ENCODE measurements at places on chromosomes 6 and 20.
A peak's percentile ranks its signal among the peaks of the same experiment; 100 is the strongest.

DNA sequence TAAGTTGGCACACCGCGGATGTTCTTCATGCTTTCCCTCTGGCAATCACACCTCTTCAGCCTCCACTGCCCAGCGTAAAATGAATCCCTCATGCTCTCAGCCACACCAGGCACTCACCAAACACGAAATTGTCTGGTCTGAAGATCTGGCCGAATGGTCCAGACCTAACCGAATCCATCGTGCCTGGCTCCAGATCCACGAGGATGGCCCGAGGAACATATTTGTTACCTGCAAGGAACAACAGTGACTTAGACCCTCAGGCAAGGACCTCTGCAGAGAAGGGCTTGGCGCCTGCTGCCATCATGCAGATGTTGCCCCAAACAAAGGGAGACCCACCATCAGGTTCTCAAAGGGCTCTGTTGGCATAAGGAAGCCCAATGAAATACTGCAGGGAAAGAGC, 1.4 kb downstream of the TUBB2B start:
- DNase-seq, result no peak

DNA sequence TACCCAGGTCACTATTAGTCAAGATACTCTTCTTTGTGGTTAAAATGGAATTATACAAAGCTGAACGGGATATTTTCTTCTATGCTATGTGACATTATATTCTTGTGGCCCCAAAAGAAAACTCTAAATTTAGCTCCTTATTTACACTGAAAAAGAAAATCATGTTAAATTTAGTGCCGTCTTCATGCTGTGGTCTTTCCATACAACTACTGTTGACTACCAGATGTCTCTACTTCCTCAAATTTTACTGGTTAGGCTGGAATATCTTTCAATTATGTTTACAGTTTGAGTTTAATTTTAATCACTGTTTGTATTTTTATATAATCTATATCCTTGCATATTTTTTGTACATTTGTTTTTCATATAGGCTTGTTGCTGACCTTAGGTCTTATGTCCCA, 95.6 kb upstream of the FOXO3 start:
- DNase-seq, result no peak

- DNase-seq, result no peak
These were observed 57.4 kb downstream of the SLC24A3 start for GRCh38 chr20:19269737-19270340.

GRCh38 chr6:137001977-137002302, 42.8 kb downstream of the IL20RA start:
- DNase-seq, result no peak

DNA sequence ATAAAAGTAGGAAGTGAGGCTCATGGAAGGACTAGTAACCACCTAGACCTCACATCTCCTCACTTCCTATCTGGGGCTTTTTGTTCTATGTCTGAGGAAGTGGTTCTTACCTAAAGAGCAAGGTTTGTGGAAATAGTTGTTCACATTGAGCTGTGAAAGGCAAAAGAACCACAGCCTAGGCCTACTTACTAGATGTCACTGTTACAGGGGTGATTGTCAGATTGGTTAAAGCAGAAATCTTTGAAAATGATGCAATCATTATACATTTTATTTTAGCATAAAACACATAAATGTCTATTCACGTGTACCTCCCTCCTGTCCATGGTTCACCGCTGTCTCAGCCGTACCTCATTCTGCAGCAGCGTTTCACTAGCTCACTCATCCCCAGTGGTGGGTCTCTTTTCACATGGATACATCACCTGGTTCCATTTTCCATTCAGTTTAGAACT, 268.8 kb downstream of the TMEM242 start:
- DNase-seq, result no peak

DNA sequence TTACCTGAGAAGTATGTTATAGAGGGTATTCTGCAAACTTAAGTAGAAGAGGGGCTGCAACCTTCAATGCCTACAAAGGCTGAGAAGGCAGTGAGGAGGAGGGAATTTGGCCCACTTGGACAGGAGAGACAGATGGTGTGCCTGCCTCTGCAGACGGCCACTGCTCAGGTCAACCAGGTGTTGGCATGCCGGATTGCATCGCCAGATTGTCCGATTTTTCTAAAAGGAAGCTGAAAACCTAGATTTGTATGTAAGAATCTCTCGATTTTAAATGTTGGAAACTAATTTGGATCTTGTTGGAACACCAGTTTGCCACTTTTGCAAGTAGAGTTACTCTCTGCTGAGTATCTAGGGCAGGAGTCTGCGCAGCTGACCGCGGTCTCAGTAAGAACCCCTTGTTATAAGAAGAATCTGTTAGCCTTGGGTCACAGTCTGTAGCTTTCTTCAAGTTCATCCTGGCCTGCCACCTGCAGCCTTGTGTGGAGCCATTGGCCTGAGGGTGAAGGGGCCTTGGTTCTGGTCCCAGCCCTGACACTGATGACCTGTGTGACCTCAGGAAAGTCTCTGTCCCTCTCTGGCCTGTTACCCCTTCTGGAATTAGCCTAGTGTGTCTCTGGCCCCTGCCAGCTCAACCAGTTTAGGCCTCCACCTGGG, 54.4 kb downstream of the TGM2 start:
- no peak for DNase-seq

DNA sequence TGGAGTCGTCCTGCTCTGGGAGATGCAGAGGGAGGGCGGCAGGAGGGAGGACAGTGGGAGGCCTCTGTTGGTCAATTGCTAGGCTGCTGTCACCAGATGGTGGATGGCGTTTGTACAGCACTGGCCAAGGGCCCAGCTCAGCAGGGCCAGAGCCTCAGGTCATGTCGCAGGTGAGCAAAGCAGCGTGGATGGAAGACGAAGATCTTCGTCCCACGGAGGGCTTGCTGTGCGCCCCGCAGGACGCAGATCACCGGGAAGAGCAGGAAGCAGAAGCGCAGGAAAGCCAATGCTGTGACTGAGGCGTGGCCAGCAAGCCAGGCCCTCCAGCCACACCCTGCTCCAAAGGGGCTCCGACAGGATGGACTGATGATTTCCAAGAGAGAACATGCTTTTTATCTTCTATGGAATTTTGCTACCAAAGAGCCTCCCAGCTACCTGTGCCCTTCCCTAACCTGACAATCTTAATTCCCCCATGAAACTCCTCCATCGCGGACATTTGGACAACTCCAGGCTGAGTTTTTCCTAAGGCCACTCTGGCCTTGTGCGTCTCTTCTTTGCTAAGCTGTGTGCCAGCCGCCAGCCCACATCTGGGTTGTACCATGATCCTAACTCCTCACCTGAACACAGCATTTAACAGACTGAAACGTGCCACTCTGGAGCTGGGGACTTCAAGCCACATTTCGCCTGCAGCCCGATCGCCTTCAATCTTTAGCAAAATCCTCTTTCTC, 3.5 kb upstream of the SLCO4A1 start:
- no peak for DNase-seq

DNA sequence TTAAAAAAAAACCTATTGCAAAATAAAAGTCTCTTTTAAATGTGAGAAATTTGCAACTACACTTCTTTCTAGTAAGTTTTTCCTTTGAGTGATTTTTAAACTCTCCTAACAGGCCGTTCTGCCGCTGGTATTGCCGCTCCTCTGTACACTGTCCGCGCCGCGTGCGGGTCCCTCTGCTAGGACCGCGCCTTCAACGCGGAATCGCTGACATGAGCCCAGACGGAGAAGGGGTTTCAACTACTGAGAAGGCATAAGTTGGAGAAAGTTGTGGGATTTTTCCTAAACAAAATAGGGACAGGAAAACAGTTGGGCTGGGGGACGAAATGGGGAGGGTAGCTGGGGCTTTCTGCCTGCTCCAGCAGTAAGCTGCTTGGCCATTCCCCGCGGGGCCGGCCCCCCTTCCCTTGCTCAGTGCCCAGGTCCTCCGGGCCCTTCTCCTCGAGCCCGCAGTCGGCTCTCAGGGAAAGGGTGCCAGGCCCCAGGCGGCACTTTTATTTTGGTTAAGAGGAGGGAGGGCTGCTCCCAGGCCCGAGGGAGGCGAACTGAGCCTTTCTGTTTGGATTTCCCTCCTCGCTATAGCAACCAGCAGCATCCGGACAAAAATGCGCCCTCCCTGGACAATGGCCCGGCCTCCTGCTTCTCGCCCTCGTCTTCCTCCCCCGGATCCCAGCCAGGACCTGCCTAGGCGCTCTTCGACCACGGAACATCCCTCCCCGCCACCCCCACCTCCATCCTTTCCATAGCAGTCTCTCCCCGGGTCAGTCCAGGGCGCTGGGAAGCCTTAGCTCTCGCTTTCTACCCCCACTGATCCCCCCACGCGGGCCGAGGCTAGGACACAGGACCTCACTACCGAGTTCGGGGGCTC, 6.8 kb upstream of the POU3F2 start:
- DNase-seq, result peak; percentile 69

DNA sequence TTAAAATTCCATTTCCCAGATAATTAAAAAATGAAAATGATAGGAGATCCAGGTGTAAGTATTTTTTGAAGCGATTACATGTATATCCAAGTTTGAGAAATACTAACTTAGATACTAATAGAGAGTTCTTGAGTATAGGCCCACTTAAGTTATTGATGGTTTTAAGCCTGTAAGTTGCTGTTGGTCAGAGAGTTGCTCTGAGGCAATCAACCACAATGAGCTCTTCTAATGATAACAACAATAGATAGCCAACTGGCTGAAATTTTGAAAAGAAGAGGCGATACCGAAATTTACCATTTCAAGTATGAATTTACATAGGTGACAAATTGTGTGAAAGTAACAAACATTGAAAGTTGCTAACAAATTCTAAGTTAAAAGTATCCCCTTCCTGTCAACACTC, 209.5 kb downstream of the MANEA start:
- no peak for DNase-seq

- DNase-seq, result no peak
These were observed 1.7 kb downstream of the CDC25B start for GRCh38 chr20:3797592-3798372.

DNA sequence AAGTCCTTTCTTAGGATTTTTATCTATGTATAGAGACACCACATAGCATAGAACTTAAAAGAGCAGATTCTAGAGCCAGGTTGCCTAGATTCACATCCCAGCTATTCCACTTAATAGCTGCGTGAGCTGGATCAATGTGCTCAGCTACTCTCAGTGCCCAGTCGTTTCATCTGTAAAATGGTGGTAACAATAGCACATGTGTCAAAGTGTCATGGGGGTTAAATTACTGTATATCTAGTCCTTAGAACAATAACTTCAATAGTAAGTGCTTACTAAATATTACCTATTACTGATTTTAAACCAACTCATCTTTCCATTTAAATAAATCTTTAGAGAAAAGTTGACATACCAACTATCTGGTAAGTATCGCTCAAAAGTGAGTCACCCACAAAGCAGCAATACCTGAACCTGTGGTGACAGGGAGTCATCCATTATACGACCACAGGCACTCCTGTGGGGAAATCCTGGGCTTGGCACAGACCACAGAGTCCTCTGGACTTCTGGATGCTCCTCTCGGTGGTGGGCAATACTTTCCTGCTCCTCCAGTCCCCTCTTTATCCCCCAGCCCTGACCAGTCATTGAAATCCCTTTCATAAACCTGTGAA, 154.8 kb downstream of the PDSS2 start:
- no peak for DNase-seq

- DNase-seq, result peak; percentile 32
These were observed 48.2 kb downstream of the ARHGAP18 start for GRCh38 chr6:129661536-129662405.

- no peak for DNase-seq
These were observed 83.9 kb downstream of the SAMD3 start for GRCh38 chr6:130138909-130139242.

DNA sequence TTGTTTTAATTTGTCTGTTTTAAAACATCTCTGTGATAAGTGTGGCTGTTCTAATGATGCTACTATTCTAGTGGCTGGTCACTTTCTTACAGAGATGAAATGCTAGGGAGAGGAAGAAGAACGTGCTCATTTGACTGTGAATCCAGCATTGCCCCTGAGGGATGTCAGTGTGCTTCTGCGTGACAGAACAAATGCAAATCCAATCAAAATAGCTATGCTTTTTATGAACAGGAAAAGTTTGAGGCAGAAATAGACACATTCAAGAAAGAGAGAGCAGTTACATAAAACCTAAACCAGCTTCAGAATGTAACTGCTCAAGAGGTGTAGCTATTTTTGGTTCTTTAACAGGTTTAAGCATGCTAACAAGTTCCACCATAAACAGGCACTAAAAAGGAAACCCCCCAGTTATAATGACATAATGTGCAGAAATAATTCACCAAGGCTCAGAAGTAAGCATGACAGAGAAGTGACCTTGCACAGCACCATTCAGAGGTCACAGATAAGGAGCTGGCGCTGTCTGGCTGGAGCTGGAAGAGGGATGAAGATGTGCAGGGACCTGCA, 385.3 kb downstream of the EPM2A start:
- DNase-seq, result no peak

- no peak for DNase-seq
These were observed 680.5 kb downstream of the QKI start for GRCh38 chr6:164095056-164095455.

DNA sequence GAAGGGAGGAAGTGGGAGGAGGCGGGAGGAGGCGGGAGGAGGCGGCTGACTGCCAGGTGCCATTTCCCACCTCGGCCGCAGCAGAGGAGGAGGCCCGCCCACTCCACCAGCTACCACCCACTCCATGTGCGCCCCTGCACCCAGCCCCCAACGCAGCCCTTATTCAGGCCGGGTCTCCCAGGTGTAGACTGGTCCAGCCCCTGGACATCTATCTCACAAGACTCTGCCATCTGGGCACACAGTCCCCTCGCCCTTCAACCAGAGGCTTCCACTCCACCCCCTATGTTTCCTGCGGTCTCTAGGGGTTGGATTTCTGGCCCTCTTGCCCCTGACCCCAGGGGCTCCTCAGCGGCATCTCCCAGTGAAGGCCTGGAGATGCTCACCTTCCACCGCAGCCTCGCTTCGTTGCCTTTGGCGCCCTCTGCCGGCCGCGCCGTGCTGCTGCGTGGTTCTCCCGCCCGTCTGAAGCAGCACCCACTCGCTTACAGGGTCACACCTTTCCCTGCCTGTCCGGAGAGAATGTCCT, 32.6 kb upstream of the FAM83D start:
- peak; percentile 81 for DNase-seq

GRCh38 chr6:3057063-3057770, 11.1 kb upstream of the RIPK1 start:
- DNase-seq, result no peak

DNA sequence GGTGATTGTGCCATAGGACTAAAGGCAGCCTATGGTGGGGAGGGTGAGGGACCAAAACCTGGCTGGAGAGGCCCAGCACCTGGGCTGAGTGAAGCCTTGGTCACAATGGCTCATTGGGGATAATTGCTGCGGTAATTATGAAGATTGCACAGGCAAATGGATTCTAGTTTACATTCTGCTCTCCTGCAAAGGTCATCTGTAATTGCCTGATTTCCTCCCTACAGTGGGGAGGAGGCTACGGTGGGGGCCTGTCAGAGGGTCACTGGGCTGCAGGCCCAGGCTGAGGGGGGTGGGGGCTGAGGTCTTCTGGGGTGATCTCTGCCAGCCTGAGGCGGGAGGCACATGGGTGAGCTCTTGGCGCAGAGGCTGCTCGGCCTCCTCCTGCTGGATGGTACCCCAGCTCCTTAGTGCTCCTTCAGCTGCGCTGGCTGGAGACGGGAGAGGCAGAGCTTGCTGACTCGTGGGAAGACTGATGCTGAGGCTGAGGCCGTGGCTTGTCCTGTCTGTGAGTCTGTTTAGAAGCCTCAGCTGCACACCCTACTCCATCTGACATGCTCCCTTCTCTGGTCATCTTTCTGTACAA, 30.3 kb downstream of the PACSIN1 start:
- no peak for DNase-seq

- no peak for DNase-seq
These were observed 12.1 kb downstream of the FOXS1 start for GRCh38 chr20:31833130-31833930.

- DNase-seq, result no peak
These were observed 54.5 kb downstream of the TMEM242 start for GRCh38 chr6:157268835-157269234.
